Progenitor cell of endocrine pancreas (in vitro differentiated cells): ENCODE measurements at places on chromosomes 2 and 18.
A peak's percentile ranks its signal among the peaks of the same experiment; 100 is the strongest.

- no peak for DNase-seq
- no peak overlapping the region for H3K4me3 ChIP-seq
- no peak overlapping the region for H3K27ac ChIP-seq
These were observed 3.6 kb upstream of the TFCP2L1 start for GRCh38 chr2:121288454-121289231.

DNA sequence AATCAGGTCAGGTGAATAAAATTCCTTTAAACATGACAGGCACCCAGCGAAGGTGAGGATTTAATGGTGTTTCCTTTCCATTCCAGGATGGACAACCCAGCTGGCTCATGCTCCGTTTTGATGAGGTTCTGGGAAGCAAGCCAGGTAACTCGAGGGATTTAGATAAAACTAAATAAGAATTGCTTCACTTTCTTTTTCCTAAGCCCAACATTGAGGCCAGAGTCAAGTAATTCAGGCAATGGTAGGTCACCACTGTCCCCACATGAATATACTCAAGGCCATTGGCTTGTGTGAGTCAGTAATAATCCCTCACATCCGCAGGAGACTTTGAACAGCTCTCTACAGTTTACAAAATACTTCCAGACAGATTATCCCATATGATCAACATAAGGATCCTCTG is 16.2 kb upstream of the LRATD1 start:
- no peak overlapping the region for H3K4me3 ChIP-seq
- H3K36me3 ChIP-seq = no peaks in the 10 kb centered on the region
- peaks cover 2% of the 10 kb centered on the region for H3K4me1 ChIP-seq
- no peaks in the 10 kb centered on the region for H3K27me3 ChIP-seq

GRCh38 chr2:131520526-131520925 is 7.2 kb upstream of the CCDC74A start:
- no peaks in the 10 kb centered on the region for H3K27me3 ChIP-seq
- H3K4me1 ChIP-seq = no peaks in the 10 kb centered on the region
- no peak overlapping the region for H3K4me3 ChIP-seq
- peaks cover 5% of the 10 kb centered on the region for H3K36me3 ChIP-seq

DNA sequence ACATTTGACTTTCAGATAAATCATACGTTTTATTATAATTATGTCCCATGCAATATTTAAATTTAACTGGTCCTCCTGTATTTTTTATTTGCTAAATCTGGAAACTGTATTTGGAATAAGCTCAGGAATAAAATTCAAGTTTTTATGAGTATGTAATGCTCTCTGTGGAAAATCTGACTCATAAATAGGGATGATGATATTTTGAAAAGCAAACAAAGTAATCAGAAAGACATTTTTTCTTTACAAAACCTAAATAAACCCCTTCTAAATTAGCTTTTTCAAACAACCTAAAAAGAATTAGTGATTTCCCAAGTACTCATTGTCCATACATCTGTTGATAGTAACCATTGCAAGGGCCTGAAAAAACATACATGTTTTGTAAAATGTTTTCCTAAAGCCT is 41.1 kb downstream of the ASB1 start:
- no peak overlapping the region for H3K27ac ChIP-seq
- H3K4me1 ChIP-seq = peaks cover 5% of the 10 kb centered on the region

GRCh38 chr2:141316606-141317005 is 814.2 kb downstream of the LRP1B start:
- H3K27ac ChIP-seq = no peak overlapping the region
- no peaks in the 10 kb centered on the region for H3K36me3 ChIP-seq
- H3K4me1 ChIP-seq = no peaks in the 10 kb centered on the region
- no peak overlapping the region for H3K4me3 ChIP-seq
- H3K27me3 ChIP-seq = no peaks in the 10 kb centered on the region

DNA sequence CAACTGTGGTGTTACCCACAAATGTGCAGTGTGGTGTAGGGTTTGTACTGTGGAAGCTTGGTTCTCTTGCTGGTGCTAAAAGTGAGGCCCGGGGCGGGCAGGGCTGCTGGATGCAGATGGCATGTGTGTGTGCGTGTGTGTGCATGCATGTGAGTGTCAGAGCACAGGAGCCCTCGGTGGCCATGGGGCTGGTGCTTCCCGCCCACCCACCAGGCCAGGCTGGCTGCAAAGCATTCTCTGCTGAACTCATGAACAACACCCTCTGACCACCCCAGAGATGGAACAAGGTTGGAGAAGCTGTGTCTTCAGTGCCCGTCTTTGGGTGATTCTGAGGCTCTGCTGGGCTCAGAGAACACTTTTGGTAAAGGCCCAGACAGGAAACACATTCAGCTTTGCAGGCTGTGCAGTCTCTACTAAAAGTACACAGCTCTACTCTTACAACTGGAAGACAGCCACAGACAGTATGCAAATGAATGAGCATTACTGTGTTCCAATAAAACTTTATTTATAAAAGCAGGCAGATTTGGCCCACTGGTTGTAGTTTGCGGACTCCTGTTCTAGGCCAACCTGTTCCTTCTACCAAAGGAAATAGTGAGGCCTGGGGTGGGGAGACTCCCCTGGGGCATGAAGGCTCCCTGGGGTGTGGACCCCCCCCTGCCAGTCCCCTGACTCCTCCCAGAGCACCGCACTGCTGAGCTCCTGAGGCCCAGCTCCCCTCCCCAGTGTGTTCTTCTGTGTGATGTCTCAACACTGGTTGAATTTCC is 225.3 kb upstream of the HDAC4 start:
- no peak overlapping the region for H3K4me3 ChIP-seq
- no peaks in the 10 kb centered on the region for H3K36me3 ChIP-seq
- no peak overlapping the region for H3K27ac ChIP-seq
- DNase-seq = no peak
- H3K27me3 ChIP-seq = no peaks in the 10 kb centered on the region

- no peaks in the 10 kb centered on the region for H3K27me3 ChIP-seq
- H3K27ac ChIP-seq = peak overlapping the region; percentile 2
- H3K36me3 ChIP-seq = no peaks in the 10 kb centered on the region
These were observed 176.1 kb downstream of the IKZF2 start for GRCh38 chr2:212975333-212975732.

DNA sequence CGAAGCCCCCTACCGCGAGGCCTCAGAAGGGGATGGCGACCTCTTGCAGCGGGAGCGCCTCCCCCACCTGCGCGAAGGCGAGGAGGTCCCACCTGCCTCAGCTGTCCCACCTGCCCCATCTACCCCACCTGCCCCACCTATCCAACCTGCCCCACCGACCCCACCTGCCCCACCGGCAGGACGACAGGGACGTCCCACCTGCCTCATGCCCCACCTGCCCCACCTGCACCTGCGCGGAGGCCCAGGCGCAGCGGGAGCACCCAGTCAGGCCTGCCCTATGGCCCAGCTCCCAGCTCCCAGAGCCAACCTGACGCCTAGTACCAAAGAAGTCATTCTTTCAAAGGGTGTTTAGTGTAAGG is 489.1 kb upstream of the SMIM21 start:
- no peaks in the 10 kb centered on the region for H3K36me3 ChIP-seq
- H3K4me1 ChIP-seq = no peaks in the 10 kb centered on the region
- H3K4me3 ChIP-seq = no peak overlapping the region
- no peak overlapping the region for H3K27ac ChIP-seq

GRCh38 chr2:199922856-199923255 is 11.8 kb downstream of the C2orf69 start:
- no peak overlapping the region for H3K4me3 ChIP-seq
- H3K27ac ChIP-seq = no peak overlapping the region
- H3K36me3 ChIP-seq = peaks cover 14% of the 10 kb centered on the region
- peaks cover 5% of the 10 kb centered on the region for H3K4me1 ChIP-seq

DNA sequence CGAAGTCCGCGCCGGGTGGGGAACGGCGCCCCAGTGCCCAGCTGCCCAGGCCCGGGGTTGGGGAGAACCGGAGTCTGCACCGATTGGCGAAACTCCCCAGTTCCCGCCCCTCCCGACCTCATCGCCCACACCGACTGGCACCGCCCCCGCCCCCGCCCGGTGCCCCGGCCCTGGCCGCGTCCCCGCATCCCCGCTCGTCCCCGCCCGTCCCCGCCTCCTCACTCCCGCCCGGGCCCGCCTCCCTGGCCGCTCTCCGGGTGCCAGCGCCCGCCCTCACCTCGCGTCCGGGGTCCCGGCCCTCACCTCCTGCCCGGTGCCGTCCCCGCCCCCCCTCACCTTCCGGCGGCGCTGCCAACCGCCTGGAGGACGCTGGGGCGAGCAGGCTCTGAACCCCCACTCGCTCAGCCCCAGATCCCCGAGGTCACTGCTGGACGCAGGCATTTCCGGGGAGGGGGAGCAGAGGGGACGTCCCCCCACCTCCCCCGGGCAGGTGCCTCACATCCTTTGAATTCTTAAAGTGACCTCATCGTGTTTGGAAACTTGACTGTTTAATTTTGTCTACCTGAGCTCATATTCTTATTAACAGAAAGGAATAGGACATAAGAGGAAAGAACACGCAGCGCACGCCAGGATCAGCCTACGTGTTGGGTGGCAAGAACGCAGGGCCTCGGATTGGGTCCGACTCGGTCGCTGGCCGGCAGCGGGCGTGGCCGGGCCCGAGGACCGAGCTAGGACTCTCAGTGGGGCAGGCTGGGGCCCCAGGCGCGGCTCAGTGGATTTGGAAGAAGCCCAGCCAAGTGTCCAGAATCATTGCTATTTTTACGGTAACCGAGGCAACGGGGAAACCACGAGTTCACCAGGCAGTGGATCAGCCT is at the start of gene FAM110C:
Gene FAM110C (minus strand): TSS at position 35 of the 875 bp plus-strand sequence. CDS start 120 bp downstream, outside the sequence.
- H3K27ac ChIP-seq = peak within 1 kb of the TSS; percentile 95
- H3K27me3 ChIP-seq = peaks cover 50% of the 10 kb centered on the region
- peaks cover 20% of the 10 kb centered on the region for H3K4me1 ChIP-seq

DNA sequence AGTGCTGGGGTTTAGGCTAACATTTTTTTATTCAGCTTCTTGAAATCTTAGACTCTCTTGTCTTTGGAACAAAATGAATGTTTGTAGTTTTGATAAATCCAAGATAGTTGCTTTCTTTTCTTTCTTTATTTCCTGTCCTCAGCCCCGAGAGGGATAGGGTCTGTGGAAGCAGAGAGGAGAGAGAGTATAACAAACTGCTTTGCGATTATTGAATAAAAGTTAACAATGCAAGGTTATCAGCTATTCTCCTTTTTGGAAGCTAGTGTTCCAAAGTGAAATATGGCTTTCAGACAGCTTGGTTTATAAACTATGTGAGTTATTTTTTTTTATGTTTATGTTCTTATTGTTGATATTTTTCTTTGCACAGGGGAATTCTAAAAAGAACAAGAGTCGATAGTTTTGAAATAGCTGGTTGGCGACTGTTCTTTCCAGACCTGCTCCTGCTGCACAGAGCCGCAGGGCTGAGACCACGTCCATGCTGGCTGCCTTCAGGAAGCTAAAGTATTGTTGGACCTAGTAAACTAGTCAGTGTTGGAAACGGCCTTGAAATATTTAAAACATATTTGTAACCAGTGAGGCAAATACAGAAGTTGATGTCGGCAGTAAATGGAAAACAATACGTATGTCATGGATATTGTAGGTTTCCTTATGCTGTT is 15.5 kb upstream of the STON1 start:
- DNase-seq = no peak
- no peak overlapping the region for H3K27ac ChIP-seq
- no peak overlapping the region for H3K4me3 ChIP-seq
- peaks cover 31% of the 10 kb centered on the region for H3K36me3 ChIP-seq

GRCh38 chr2:120823551-120823950 is 87.9 kb downstream of the GLI2 start:
- peaks cover 12% of the 10 kb centered on the region for H3K4me1 ChIP-seq
- no peaks in the 10 kb centered on the region for H3K36me3 ChIP-seq
- no peak overlapping the region for H3K27ac ChIP-seq
- no peak overlapping the region for H3K4me3 ChIP-seq

DNA sequence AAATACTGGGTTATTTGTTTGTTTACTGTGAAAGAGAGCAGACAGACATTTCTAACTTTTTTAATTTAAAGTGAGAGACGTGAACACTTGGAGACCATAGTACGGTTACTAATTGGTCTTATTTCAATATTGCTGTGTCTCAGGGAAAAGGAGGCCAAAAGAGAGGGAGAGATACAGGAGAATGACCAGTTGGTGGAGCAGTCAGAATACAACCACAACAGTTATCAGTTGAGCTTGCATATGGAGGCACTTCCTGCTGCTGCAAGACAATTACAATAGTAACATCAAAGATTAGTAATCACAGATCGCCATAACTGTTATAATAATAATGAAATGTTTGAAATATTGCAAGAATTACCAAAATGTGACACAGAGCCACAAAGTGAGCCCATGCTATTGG is 58.2 kb downstream of the TWSG1 start:
- H3K27ac ChIP-seq = no peak overlapping the region
- H3K27me3 ChIP-seq = no peaks in the 10 kb centered on the region
- H3K36me3 ChIP-seq = peaks cover 40% of the 10 kb centered on the region
- no peak overlapping the region for H3K4me3 ChIP-seq
- no peaks in the 10 kb centered on the region for H3K4me1 ChIP-seq
